Non-pigmented ciliary epithelial cell (primary cell): ENCODE measurements at places on chromosomes 7 and 10.

- DNase-seq, result no peak
Observed at GRCh38 chr10:71940752-71941151, 23.4 kb upstream of the CHST3 start.

GRCh38 chr7:50836646-50837045 is 54.0 kb upstream of the GRB10 start:
- no peak for DNase-seq

DNA sequence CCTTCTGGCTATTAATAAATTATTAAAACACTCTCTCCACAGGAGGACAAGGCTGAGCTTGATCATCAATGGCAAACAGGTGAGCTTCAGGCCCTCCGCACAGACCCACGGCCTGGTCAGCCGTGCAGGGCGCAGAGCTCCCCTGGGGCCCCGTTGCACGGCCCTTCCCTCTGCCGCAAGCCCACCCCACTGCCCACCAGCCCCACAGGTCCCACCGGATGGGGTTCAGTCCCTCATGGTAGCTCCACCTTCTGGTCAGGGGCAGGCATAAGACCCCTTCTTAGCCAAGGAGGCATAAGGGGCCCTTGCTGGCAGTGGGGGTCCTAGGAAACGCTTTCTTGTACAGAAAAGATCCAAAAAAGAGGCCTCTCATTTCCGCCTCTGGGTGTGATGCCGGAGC is 84.6 kb downstream of the MAD1L1 start:
- DNase-seq, result no peak

DNA sequence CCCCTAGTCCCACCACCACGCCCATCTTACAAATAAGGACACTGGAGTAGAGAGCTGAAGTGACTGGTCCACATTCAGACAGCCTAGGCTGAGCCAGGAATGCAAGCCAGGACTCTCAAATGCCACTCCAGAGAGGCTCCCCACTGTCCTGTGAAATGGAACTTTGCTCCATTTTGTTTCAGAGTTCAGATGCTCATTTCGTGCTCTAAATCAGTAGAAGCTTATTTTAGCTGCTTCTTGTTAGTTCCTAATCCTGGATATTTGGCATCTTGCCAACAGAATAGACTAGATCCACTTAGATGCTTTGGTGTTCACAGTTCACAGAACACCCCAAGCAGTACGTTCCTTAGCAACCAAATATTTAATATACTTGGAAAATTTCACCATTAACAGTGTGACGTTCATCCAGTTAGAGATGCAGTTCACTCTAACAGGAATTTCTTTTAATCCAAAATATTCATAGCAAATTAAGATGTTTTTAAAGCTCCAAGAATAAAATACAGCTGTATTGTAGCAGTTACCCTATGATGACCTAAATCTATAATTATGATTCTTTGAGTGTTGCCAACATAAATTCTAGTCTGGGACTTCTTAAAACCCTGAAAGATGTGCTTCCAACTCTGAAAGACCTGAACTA is 7.3 kb downstream of the MMP21 start:
- DNase-seq, result peak; percentile 4
